Left colon (tissue), 2 donors: ENCODE measurements at places on chromosomes 6 and 20.

DNA sequence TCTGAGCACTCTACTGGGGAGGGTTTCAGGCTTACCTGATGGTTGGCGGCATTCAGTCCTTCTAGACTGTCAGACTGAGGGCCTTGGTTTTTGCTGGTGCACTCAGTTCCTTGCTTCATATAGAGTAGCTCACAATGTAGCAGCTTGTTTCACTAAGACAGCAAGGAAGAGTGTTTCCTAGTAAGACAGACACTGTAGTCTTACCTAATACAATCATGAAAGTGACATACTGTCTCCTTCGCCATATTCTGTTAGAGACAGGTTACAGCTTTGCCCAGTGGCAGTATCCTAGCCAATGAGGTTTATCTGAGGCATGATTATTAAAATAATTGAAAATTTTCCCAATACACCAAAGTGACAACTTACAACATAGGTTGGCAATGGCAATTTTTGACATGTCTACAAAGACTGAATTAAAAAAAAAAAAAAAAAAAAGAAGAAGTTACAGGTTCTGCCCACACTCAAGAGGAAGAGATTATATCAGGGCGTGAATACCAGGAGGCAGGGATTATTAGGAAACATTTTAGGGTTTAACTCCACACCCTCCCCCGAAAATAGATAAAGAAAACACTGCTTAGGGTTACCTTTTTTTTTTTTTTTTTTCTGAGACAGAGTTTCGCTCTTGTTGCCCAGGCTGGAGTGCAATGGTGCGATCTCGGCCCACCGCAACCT is 66.8 kb downstream of the SCAND1 start:
- no peak for DNase-seq

DNA sequence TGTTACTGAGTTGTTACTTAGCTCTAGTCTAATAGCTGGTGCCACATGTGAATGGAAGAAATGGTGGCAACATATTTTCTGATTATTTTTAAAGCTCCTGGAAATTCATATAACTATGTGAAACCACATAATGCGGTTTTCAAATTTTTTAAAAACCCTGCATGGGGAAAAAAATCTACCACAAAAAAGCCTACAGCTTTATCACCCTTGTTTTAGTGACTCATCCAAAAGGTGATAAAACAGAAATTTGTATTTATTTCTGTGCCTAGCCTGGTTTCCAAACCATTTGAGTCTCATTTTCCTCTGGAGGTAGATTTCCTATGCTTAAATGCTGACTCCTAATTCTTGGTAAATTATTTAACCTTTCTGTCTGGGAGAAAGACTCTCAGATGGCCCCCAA is 5.4 kb upstream of the FBXO30 start:
- DNase-seq = no peak

GRCh38 chr6:105259913-105260889 is 80.4 kb upstream of the POPDC3 start:
- no peak for DNase-seq

DNA sequence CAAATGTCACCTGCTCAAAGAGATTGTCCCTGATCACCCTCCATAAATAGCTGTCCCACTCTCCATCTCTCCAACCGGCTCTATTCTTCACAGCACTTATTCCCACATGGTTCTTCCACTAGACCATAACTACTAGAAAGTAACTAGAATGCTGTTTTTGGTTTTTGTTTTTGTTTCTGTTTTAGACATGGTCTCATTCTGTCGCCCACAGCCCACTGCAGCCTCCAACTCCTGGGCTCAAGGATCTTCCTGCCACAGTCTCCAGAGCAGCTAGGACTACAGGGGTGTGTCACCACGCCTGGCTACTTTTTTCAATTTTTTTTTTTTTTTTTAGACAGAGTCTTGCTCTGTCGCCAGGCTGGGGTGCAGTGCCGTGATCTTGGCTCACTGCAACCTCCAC is 12.2 kb downstream of the MMP24 start:
- DNase-seq = no peak

DNA sequence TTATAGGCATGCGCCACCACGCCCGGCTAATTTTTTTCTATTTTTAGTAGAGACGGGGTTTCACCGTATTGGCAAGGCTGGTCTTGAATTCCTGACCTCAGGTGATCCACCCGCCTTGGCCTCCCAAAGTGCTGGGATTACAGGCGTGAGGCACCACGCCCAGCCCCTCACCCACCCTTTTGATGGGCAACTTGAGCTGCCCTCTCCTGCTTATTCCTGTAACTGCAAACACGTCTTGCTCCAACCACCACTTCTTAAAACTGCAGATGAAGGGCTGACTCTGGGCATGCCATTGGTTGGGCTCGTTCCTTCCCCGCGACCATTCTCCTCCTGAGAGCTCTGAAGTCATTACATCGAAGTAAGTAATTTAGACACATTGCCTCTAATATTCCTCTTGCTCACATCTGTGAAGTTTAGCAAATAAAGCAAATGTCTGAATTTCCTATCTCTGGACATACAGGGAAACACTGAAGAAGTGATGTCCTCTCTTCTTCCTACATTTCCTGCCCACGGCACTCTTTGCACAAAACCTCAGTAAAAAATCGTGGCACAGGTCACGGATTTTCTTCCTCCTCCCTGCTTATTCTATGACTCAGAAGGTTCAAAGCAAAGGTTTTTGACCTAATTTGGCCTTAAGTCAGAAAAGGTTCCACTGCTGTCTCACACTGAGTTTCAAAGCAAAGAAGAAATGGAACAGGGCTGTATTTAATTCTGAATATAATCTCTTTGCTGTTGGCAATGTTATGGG is 117.5 kb downstream of the GMPR start:
- no peak for DNase-seq

- no peak for DNase-seq
Measured at GRCh38 chr20:36367907-36368799, 62.0 kb downstream of the DLGAP4 start.

GRCh38 chr6:8325743-8326142 is 109.6 kb downstream of the SLC35B3 start:
- DNase-seq = no peak

GRCh38 chr20:12700701-12701100 is 308.1 kb upstream of the SPTLC3 start:
- no peak for DNase-seq

DNA sequence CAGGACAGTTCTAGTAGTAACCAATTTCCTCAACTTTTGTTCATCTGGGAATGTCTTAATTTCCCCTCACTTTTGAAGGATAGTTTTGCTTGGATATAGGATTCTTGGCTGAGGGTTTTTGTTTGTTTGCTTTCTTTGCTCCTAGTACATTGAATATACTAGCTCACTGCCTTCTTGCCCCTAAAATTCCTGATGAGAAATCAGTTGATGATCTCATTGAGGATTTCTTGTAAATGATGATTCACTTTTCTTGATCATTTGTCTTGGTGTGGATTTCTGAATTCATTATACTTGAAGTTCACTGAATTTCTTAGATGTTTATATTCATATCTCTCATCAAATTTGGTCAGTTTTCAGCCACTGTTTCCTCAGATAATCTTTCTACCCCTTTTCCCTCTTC is 49.1 kb upstream of the PRDM1 start:
- DNase-seq = no peak
